Activated CD4-positive, alpha-beta T cell treated with anti-CD3 and anti-CD28 coated beads, Interleukin-2, amount 50 U/mL, for 48 hours (primary cell): ENCODE measurements at places on chromosomes 7 and 10.

DNA sequence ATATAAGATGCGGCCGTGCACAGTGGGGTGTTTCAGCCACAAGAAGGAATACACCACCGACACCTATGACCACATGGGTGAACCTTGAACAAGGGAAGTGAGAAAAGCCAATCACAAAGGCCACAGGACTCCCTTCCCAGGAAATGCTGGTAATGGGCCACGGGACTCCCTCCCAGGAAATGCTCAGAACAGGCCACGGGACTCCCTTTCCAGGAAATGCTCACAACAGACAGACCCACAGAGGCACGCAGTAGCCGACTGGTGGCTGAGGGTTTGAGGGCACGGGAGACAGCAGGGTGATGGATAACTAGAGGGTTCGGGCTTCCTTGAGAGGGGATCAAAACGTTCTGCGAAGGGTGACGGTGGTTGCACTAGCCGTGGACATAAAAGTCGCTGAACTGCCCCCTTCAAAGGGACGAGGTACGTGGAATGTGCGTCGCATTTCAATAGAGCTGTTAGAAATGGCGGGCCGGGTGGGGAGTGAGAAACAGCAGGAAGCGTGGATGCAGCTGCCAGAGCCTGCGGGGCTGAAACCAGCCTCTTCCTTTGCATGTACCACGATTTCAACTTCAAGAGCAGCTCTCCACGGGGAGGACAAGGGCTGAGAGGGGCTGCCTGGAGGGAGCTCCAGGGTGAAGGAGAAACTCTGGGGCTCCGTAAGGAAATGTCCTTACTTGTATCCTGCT is 274.0 kb downstream of the ELFN1 start:
- no peak for DNase-seq

DNA sequence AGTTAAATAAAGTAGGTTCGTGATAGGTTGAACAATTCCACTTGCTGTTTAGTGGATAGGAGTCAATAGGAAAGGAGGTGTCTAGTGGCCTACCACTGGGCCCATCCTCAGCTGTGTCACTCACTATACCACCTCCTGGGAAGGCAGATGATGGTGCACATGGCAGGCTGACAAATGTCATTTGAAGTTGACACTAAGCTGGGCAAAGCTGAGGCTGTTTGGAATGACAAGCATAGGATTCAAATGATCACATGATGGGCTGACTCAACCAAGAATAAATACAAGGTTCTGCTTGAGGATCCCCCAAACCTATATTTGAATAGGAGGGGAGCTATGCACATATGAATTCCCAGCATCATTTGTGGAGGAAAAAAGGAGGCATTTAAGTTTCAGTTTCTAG is 489.8 kb downstream of the RPS24 start:
- DNase-seq: no peak

DNA sequence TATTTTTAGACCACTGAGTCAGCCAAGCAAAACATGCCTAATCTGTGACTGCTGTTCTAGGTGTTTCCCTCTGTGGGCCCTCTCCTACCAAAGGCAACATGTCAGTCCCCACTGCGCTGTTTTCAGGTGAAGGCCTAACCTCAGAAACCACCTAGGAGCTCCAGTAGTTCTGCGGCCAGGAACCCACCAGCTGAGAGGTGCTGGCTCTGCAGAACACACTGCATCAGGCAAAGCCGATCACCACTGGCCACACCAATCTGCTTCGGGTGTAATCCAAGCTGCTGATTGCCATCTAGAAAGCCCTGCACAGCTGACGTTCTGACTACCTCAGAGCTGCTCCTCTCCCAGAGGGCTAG is 14.9 kb downstream of the CAMK2G start:
- peak; percentile 39 for DNase-seq

GRCh38 chr10:61835069-61835945 is 66.2 kb upstream of the ARID5B start:
- no peak for DNase-seq

DNA sequence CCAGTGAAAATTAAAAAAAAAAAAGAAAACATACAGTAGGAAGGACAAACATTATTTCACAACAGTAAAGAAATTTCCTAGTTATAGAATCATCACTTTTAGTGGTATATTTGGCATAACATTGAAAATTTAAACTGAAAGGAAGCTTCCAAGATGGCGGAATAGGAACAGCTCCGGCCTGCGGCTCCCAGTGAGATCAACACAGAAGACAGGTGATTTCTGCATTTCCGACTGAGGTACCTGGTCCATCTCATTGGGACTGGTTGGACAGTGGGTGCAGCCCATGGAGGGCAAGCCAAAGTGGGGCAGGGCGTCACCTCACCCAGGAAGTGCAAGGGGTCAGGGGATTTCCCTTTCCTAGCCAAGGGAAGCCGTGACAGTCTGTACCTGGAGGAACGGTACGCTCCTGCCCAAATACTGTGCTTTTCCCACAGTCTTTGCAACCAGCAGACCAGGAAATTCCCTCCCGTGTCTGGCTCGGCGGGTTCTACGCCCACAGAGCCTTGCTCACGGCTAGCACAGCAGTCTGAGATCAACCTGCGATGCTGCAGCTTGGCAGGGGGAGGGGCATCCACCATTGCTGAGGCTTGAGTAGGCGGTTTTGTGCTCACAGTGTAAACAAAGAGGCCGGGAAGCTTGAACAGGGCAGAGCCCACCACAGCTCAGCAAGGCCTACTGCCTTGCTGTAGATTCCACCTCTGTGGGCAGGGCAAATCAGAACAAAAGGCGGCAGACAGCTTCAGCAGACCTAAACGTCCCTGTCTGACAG is 19.4 kb downstream of the PON3 start:
- no peak for DNase-seq

- no peak for DNase-seq
Measured at GRCh38 chr7:105827151-105827875, 49.1 kb downstream of the ATXN7L1 start.

DNA sequence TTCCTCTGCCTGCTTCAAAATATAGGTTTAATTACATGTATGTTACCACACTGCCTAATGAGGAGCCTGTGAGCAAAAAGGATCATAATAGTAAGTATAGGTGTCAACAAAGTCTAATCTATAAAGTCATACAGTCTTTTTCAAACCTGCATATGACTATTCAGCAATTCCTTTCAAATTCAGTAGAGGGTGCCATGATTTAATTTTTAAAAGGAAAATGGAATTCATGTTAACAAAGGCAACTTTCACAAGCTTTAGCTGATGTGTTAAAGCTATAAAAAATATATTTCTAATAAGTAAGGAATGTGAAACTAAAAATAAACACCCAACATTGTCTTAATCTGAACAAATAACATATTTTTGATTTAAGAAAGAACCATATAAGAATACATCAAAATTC is 52.1 kb downstream of the MPP7 start:
- DNase-seq: no peak

- DNase-seq: no peak
Measured at GRCh38 chr10:100571084-100571856, 35.5 kb downstream of the HIF1AN start.

DNA sequence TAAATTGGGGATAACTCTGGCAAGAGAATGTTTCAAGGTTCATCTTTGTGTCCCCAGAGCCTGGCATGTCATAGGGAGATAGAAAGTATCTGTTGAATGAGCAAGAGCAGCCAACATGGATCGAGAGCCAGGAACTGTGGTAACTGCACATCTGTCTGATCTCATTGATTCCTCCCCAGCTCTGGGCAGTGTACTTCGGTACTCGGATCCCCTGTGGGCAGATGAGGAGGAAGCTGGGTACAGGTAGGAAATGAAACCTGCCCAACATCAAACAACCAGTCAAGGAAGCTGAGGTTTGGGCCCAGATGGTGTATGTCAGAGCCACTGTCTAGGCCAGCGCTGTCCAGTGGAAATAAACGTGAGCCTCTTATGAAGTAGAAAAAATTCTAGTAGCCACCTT is 76.4 kb downstream of the GRK5 start:
- DNase-seq: no peak
